Endothelial cell of umbilical vein (primary cell): ENCODE measurements at places on chromosomes 5 and 9.

- no peaks in the 10 kb centered on the region for H3K27me3 ChIP-seq
- no peaks in the 10 kb centered on the region for H3K36me3 ChIP-seq
- H3K4me3 ChIP-seq = no peak overlapping the region
- peak; percentile 35 for DNase-seq
- H3K27ac ChIP-seq = no peak overlapping the region
- H3K4me1 ChIP-seq = peaks cover 10% of the 10 kb centered on the region
Measured at GRCh38 chr9:136345281-136346156, 18.0 kb downstream of the DNLZ start.

GRCh38 chr5:109690975-109691574 lies 1.3 kb downstream of the MAN2A1 start:
- peak; percentile 87 for DNase-seq
- peak overlapping the region; percentile 81 for H3K27ac ChIP-seq
- no peaks in the 10 kb centered on the region for H3K27me3 ChIP-seq
- no peaks in the 10 kb centered on the region for H3K36me3 ChIP-seq
- peak overlapping the region; percentile 83 for H3K4me3 ChIP-seq

DNA sequence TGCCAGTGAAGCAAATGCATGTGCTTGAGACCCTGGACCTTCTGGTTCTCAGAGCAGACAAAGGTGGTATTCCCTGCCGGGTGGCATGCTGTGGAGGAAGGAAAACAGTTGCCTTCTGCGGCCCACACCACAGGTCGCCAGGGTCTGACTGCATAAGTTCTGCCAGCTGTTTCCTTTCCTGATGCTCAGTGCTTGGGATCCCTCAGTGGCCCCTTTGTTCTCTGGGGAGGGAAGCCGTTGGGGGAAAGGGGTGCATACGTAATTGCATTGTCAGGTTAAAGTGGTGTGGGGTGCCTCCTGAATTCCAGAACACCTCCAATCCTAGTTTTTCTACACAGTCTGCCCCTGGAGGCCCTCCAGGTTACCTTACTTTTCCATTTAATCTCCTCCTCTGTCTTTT lies 43.1 kb upstream of the SLC2A8 start:
- H3K27ac ChIP-seq = no peak overlapping the region
- no peaks in the 10 kb centered on the region for H3K36me3 ChIP-seq
- H3K27me3 ChIP-seq = no peaks in the 10 kb centered on the region
- no peak for DNase-seq
- H3K4me3 ChIP-seq = no peak overlapping the region

DNA sequence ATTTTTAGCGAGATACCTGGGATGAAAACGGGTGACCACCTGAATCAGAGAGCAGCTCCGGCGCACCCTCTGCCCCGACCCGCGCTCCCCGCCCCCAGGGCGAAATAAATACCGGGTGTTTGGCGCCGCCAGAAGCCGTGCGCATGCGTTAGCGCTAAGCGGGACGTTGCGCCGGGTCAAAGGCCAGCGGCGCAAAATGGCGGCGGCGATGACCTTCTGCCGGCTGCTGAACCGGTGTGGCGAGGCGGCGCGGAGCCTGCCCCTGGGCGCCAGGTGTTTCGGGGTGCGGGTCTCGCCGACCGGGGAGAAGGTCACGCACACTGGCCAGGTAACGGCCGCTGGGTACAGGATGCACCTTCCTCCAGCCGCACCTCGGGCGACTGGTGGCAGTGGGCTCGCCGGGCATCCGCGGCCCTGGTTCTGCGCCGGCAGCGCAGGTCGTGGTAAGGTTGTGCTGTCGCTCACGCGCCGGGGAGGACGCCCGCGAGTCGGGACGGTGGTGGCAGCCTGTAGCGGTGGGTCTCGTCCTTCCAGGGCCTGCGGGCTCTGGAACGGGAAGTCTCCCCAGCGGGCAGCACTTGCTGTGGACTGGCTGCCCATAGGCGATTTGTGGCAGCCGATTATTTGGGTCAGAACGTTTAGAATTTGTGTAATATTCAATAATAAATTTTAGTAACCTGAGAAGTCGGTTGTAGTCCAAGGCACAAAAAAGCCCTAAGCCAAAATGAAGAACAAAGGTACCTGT lies at the start of gene NDUFS6:
Gene NDUFS6 (plus strand): TSS at position 186 of the 745 bp plus-strand sequence. CDS start 11 bp downstream, at position 197.
- peaks cover 40% of the 10 kb centered on the region for H3K36me3 ChIP-seq
- peaks cover 21% of the 10 kb centered on the region for H3K4me1 ChIP-seq

- no peak for DNase-seq
- H3K4me3 ChIP-seq = no peak overlapping the region
- H3K27ac ChIP-seq = no peak overlapping the region
- H3K4me1 ChIP-seq = no peaks in the 10 kb centered on the region
Measured at GRCh38 chr9:28365728-28366127, 792.4 kb upstream of the C9orf72 start.

GRCh38 chr5:6370580-6370979 lies 7.8 kb downstream of the MED10 start:
- H3K4me1 ChIP-seq = peaks cover 28% of the 10 kb centered on the region
- DNase-seq = no peak
- H3K27me3 ChIP-seq = no peaks in the 10 kb centered on the region
- H3K27ac ChIP-seq = no peak overlapping the region

DNA sequence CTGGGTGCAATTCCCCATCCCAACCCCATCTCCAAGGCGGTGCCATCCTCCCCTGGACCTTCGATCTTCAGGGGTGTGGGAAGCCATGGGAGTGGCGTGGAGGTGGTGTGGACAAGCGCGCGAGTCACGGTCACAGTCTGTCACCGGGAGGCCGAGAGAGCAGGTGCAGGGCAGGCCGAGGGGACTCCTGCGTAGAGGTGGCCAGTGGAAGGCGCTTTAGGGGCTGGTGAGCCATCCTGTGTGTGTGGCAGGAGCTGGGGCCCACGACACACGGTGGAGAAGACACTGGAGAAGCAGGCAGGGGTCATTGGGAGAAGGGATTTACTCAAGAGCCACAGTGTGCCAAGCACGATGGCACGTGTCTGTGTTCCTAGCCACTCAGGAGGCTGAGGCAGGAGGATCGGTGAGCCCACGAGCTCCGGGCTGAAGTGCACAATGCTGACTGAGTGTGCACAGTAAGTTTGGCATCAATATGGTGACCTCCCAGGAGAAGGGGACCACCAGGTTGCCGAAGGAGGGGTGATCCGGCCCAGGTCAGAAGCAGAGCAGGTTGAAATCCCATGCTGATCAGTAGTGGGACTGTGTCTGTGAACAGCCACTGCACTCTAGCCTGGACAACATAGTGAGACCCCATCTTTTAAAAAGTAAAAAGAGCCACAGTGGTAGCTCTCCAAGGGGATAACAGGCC lies 145.1 kb upstream of the PHYKPL start:
- H3K36me3 ChIP-seq = no peaks in the 10 kb centered on the region
- H3K4me1 ChIP-seq = no peaks in the 10 kb centered on the region
- no peaks in the 10 kb centered on the region for H3K27me3 ChIP-seq
- no peak overlapping the region for H3K4me3 ChIP-seq
- H3K27ac ChIP-seq = no peak overlapping the region

GRCh38 chr5:67181648-67182221 lies 14.9 kb downstream of the CD180 start:
- H3K27ac ChIP-seq = no peak overlapping the region
- no peaks in the 10 kb centered on the region for H3K27me3 ChIP-seq
- H3K36me3 ChIP-seq = no peaks in the 10 kb centered on the region
- no peak overlapping the region for H3K4me3 ChIP-seq

DNA sequence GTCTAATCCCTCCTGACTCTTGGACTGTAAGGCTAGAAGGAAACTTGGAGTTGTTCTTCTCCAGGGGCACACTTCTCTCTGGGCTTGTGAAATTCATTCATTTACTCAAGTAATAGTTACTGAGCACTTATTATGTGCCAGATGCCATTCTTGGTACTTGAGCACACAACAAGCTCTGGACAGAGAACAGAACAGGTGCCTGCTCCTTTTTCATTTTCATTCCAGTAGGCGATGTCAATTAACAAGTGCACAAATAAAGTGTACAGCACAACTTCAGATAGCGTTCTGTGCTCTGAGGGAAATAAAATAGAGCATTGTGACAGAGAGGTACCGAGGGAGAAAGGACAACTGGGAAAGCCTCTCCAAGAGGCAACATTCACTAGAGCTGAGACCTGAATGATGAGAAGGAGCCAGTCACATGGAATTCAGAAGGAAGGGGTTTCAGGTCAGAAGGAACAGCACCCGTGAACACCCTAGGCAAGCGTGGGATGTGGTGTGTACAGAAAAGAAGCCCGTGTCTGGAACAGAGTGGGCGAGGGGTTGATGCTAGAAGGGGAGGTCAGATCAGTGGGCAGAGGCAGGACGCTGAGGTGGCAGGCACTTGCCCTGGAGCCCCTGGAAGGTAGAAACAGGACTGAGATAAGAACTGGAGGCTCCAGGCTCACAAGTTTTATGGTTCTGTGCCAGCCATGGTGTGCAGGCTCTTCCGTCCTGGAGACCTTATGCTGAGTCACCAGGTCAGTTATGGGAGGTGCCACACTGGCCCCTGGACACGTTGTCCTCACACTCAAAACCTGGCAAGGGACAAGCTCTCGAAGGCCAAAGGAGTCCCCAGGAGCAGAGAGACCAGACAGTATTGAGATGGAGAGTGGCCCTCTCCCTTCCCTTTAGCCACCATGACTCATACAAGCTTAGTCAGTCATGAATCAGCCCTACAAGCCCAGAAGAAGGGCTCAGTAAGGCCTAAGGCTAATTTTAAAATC lies 7.2 kb upstream of the ABLIM3 start:
- peak; percentile 79 for DNase-seq
- no peaks in the 10 kb centered on the region for H3K36me3 ChIP-seq
- peaks cover 36% of the 10 kb centered on the region for H3K4me1 ChIP-seq
- no peak overlapping the region for H3K4me3 ChIP-seq

- H3K36me3 ChIP-seq = peaks cover 12% of the 10 kb centered on the region
- H3K4me3 ChIP-seq = no peak overlapping the region
- H3K27ac ChIP-seq = no peak overlapping the region
- H3K27me3 ChIP-seq = no peaks in the 10 kb centered on the region
- H3K4me1 ChIP-seq = no peaks in the 10 kb centered on the region
Measured at GRCh38 chr5:32127711-32128110, 46.4 kb downstream of the GOLPH3 start.

- no peak overlapping the region for H3K4me3 ChIP-seq
- no peak for DNase-seq
- no peaks in the 10 kb centered on the region for H3K27me3 ChIP-seq
- peaks cover 15% of the 10 kb centered on the region for H3K4me1 ChIP-seq
- no peak overlapping the region for H3K27ac ChIP-seq
Measured at GRCh38 chr9:111658943-111659342, 2.5 kb upstream of the GNG10 start.

DNA sequence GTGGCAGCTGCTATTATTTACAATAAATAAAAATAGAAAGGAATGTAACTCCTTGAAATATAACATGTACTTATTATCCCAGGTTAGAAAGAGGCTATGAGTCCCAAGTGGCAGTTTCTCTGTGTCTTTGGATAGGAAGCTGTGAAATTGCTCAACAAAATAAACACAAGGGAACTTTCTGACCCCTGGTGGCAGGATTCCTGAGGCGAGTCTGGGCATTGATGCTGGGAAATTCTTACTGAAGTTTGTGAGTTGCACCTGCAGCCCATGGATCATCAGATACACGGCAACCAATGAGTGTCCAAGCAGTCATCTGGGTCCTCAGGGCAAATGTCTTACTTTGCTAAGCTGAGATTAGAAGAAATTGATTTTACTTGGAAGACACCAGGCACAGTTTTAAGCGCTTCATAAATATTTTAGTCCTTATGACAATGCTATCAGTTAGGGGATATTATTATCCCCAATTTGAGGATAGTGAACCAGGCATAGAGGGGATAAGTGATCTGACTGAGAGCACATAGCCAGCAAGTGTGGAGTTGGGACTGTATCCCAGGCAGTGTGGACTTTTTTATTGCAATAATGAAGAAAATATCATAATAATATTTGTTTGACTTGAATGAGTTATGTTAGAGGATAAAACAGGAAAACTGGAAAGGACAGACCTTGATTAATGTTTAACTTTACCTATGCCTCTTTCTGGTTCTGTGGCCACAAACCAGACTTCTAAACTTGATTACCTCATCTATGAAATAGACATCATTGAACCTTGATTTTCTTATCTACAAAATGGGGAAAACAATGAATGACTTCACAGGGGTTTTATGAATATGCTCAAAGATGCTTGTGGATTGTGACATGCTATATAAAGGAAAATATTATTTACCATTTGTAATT lies 265.5 kb upstream of the ADAMTSL1 start:
- H3K27me3 ChIP-seq = no peaks in the 10 kb centered on the region
- peak; percentile 52 for DNase-seq
- H3K4me1 ChIP-seq = no peaks in the 10 kb centered on the region
- no peak overlapping the region for H3K4me3 ChIP-seq
- H3K36me3 ChIP-seq = no peaks in the 10 kb centered on the region
- no peak overlapping the region for H3K27ac ChIP-seq

- H3K36me3 ChIP-seq = no peaks in the 10 kb centered on the region
- DNase-seq = no peak
- peaks cover 20% of the 10 kb centered on the region for H3K27me3 ChIP-seq
- H3K27ac ChIP-seq = no peak overlapping the region
- peaks cover 15% of the 10 kb centered on the region for H3K4me1 ChIP-seq
Measured at GRCh38 chr5:73363911-73364730, 84.5 kb downstream of the FOXD1 start.

- peaks cover 5% of the 10 kb centered on the region for H3K27me3 ChIP-seq
- H3K36me3 ChIP-seq = no peaks in the 10 kb centered on the region
- no peak for DNase-seq
- H3K27ac ChIP-seq = no peak overlapping the region
Measured at GRCh38 chr9:78074385-78075291, 43.0 kb upstream of the GNAQ start.

DNA sequence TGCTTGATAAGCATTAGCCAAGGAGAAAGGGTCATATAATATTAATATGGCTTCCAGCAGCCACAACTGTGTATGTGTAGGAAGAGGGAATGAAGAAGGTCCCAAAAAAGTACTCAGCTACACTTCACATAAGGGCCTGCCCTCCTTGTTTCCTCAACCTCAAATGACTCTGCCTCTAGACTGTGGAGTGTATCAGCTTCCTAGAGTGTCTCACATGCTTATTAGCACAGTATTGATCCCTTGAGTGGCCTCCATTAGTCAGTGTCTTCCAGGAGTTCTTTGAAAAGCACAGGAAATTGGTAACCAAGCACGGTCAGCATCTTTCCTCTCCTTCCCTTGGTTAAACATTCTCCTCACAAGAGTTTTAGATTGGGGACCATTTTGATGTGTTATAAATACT lies 190.4 kb upstream of the ATP10B start:
- no peaks in the 10 kb centered on the region for H3K27me3 ChIP-seq
- DNase-seq = no peak
- H3K36me3 ChIP-seq = no peaks in the 10 kb centered on the region
- H3K4me1 ChIP-seq = no peaks in the 10 kb centered on the region

- H3K36me3 ChIP-seq = no peaks in the 10 kb centered on the region
- H3K4me1 ChIP-seq = no peaks in the 10 kb centered on the region
- H3K27me3 ChIP-seq = no peaks in the 10 kb centered on the region
- no peak overlapping the region for H3K4me3 ChIP-seq
- DNase-seq = no peak
- H3K27ac ChIP-seq = no peak overlapping the region
Measured at GRCh38 chr5:163330723-163331668, 106.4 kb upstream of the CCNG1 start.

DNA sequence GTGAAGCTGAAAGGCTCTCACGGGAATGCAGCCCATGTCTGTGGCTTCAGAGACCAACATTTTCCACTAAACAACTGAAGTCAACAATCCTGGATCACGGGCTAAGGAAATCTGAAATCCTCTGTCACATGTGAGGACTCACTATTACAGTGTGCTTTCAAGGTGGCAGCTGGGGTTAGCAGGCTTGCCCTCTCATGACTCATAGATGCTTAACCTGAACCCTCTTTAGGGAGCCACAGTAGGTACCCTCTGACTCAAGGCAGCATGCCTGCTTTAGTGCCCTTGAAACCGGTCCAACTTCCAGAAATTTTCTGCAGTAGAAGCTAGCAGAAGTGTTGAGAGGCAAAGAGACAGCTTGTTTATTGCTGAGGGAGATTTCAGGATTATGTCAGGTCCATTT lies 232.5 kb downstream of the GABRB2 start:
- H3K27me3 ChIP-seq = no peaks in the 10 kb centered on the region
- no peak overlapping the region for H3K4me3 ChIP-seq
- H3K27ac ChIP-seq = no peak overlapping the region
- no peak for DNase-seq
